Lung microvascular endothelial cell (primary cell): ENCODE measurements at places on chromosomes 12 and 14.

DNA sequence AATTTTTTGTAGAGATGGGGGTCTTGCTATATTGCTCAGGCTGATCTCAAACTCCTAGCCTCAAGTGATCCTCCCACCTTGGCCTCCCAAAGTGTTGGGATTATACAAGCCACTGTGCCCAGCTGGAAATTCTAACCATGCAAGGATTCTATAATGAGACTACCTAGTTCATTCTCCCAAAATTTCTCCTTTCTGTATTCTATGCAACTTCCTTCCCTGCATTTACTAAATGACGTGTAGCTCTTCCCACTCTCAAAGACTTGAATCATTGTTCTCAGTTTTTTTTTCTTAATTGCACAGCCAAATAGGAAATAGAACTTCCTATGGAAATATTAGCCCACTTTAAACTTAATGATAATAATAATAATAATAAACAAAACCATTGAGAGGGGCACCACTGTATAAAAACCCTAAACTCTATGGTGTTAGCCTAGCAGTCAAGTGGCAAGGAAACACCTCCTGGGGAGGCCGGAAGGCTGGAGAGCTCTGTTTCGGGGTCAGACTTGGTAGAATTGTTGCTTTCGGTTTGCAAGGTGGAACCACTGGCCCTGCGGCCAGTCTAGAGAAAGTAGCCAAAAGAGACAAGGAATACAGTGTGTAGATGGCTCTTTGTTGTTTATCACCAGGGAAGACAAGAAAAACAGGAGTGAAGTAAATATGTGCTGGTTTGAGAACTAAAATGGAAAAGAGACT, 40.0 kb upstream of the TESC start:
- peak; percentile 21 for DNase-seq

DNA sequence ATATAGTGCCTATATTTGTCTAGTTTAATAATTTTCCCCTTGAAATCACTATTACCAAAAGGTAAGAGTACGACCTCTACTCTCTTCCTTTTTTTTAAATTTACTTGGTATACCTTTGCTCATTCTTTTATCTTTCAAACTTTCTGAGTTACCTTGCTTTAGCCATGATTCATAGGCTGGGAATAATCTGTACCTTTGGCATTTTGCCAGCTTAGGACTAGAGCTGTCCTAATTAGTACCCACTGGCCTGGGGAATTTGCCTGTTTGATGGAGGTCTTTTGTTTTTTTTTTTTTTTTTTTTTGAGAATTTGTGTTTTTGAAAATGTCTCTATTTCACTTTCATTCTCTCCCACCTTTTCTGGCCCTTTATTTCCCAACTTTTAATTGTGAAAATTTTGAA, 8.7 kb upstream of the SLC4A8 start:
- DNase-seq, result peak; percentile 28

- no peak for DNase-seq
These were observed 100.6 kb downstream of the ETV6 start for GRCh38 chr12:11749943-11750690.

GRCh38 chr12:14454098-14454907, 88.8 kb downstream of the ATF7IP start:
- DNase-seq, result peak; percentile 56

GRCh38 chr14:50394713-50395112, 2.0 kb downstream of the CDKL1 start:
- no peak for DNase-seq

- DNase-seq, result peak; percentile 66
These were observed 279.1 kb downstream of the TTC6 start for GRCh38 chr14:37874429-37875109.

DNA sequence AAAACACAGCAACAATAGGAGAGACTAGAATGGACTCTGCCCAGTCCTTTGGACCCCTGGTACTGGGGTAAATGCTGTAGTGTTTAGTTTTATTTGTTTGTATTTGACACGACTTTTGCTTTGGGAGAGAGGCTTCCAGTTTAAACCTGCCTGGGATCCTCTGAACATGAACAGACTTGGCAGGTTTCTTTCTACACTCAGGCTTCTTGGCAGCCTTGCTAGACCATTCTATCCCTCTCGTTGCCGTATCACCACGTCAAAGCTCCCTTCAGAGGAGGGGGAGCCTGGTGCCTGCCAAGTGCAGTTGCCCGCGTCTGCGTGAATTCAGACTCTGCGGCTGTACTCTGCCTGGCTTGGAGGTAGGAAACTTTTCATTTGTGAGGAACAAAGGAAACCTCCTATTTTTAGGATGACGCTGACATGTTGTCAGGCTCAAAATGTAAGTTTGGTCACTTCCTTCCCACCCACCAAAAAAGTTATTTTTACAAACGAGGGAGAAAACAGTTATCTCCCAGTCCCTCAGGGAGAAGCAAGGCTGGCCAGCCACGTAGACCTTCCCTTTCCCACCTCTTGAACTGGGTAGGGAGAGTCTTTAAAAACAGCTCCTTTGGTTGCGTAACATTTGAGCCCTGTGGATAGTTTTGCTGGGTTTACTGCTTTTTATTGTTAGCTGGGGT, 25.9 kb downstream of the CD9 start:
- peak; percentile 72 for DNase-seq

DNA sequence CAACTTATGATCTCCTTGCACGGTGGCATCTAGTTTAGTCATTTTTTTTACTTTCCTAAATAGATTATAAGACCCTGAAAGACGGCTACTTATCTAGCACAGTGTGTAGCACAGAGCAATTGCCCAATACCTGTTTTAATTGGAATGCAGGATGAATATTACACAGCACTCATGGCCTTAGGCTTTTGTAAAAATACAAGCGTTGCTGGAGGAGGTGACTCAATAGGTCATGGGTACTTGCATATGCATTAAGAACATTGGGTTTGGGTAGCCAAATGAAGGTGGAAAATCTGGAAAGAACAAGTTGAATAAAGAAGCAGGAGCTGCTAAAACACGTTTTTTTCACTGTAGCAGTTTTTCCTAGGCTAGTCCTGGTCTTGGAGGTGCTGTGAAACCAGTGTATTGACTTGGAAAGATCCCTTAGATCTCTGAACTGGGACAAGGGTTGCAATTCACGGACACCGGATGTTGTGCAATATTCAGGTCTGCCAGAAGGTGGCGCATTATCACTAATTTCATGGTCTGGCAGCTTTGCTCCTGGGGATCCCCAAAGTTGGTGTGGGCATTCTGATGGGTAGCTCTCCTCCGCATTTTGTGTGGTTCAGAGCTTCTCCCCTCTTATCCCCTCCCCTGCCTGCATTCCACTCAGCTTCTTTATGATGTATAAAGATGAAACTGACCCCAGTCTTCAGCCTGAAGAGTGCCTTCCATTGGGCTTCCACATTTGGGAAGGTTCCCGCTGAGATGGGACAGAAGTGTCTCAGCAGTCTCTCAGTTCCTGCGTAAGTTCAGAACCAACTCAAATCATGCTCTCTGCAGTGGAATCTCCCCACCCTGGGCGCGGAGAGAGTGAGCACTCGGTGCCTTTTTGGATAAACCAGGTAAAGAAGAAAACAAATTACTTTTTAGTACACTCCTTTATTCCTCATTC, 278.3 kb downstream of the NRXN3 start:
- peak; percentile 32 for DNase-seq

GRCh38 chr12:95085612-95086011, 12.2 kb upstream of the NR2C1 start:
- no peak for DNase-seq

DNA sequence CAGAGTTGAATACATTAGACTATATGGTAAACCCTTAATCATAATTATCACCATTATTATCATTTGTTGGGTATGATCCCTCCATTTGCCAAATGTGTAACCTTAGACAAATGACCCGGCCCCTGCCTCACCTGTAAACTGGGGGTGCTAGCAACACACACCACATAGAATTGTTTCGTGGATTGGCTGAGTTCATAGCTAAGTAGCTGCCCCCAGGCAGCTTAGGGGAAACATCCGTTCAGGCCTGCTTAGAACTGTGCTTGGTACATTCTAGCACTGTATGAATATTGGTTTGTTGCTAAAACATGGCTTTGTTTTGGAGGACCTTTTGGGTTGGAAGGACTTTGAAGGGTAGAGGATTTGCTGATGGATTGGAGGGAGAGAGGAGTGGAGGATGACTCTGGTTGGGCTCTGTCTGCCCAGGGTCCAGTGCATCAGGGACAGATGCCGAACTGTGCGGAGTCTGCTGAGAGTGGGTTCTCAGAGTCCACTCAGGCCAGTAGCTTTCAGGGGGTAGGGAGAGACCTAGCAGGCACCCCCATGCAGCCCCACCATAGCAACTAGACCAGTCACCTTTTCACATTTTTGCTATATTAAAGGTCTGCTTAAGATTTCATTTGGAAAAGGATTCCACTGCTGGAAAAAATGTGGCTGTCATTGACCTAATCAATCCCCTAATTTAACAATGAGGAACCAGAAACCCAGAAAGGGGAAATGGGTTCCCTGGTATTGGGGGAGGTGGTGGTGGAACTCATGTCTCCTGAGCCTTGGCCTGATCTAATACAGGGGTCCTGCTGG, 2.2 kb downstream of the RIN3 start:
- no peak for DNase-seq

GRCh38 chr14:36757734-36758601, 96.3 kb downstream of the PAX9 start:
- DNase-seq, result no peak

DNA sequence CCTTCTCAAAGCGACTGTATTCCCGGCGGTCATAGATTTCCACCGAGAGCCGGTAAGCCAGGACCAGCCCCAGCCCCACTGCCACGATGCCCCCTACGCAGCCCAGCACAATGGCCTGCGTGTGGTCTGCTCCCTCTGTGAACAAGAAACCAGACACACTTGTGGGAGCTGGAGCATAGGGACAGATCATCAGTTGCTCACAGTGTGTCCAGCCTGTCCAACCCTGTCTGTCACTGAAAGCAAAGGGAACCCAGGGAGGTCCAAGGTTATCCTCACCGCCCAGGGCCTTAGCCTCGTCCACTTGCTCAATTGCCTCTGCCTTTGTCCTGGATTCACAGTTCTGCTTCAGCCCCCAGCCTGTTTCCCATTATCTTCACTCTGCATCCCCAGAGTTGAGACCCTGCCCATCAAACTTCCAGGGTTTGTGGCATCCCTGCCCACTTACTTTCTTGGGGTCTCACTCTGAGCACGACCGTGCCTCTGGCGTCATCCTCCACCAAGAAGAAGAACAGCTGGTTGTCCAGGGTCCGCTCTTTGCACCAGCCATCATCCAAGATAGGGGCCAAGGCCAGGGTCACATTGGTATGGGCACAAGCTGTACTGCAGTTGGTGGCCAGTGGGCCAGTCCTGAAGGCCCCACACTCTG, 11.3 kb upstream of the CSAD start:
- no peak for DNase-seq

- no peak for DNase-seq
These were observed 105.8 kb downstream of the TGFB3 start for GRCh38 chr14:75875958-75876357.

GRCh38 chr12:8914716-8915526, 612 bp downstream of the PHC1 start:
- peak; percentile 67 for DNase-seq

DNA sequence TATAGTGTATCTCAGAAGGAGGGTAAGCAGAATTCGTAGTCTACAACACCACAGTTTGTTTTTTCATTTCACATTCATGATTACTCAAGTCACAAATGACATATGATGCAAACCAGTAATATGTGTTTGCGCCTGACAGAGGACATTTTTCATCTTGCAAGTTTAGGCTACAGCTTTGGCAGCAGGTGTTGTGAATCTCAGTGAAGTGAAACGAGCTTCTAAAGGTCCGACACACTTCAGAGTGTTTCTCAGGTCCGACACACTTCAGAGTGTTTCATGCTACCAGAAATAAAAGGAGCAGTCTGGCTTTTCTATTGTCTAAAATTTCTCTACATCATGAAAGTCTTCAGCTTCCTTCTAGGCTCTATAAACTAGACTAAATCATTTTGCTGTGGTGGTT, 22.7 kb downstream of the CLEC14A start:
- no peak for DNase-seq

DNA sequence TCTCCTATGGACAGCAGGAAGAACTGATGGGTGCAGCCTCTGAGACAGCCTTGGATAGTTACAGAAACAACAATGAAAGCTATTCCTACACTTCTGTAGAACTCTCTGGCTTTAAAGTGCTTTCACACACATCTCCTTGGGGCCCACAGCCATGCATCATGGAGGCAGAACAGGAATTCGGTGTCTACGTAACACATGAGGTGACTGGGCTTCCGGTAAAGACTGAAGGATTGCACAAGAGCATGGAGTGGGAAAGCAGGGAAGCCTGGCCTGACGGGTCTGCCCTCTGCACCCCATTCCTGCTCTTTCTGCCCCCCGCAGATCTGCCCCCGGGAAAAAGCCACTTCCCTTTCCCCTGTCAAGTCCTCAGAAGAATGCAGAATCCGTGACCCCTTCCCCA, 82.6 kb downstream of the VWF start:
- peak; percentile 73 for DNase-seq

DNA sequence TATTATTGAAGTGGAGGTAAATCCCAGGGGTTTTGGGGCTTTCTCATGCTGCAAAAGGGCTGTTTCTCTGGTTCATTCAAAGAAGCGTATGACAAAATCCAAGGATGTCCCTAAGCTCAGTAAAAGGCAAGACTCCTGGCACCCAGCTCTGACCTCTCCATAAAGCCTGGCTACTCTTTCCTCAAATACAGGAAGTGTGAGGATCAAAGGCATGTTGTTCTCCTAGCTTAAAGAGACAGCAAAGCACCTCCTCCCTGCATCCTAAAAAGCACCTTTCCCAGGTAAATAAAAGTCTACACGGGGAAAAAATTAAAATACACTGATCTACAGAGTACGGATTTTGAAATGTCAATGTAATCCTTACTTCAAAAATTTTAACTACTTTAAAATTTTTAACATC, 118.6 kb downstream of the LMNTD1 start:
- no peak for DNase-seq

DNA sequence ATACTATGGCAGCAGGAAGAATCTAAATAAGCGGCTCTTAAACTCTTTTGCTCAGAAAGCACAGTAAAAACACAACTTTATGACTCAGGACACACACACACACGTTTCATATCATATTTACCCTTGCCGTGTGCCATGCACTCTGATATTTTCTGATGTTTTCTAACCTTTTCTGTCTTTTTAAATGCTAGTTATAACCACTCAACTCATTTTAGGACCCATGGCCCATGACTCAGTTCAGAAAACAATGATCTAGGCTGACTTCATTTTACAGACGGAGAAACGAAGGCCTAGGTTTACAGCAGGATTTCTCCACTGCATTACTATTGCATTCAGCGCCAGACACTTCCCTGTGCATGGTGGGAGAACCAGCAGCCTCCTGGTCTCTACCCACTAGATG, 9.1 kb downstream of the VWF start:
- no peak for DNase-seq

GRCh38 chr12:85784096-85784720, 52.0 kb downstream of the RASSF9 start:
- DNase-seq, result no peak

GRCh38 chr12:8813572-8814357, 8.7 kb upstream of the A2ML1 start:
- no peak for DNase-seq

DNA sequence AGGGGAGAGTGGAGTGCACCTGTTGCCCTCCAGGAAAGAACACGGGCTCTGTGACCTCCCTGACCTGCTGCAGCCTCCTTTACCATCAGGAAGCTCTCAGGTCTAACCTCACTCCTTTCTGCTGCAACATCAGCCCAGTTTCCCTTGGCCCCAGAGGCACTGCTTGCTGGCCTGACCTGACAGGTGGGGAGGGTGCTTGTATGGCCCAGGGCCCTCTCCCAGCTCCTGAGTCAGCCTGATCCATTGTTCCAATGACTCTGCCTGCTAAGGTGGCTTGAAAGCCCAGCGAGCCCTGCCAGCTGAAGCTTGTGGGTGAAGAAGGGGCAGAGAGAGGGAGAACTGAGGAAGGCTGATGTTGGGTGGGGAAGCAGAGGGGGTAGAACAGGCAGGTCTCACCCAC, 13.2 kb upstream of the KRT78 start:
- DNase-seq, result no peak

- no peak for DNase-seq
These were observed 10.1 kb downstream of the TCL1A start for GRCh38 chr14:95703805-95704204.
